ENCODE measurements at places on chromosomes 16 and 17.

DNA sequence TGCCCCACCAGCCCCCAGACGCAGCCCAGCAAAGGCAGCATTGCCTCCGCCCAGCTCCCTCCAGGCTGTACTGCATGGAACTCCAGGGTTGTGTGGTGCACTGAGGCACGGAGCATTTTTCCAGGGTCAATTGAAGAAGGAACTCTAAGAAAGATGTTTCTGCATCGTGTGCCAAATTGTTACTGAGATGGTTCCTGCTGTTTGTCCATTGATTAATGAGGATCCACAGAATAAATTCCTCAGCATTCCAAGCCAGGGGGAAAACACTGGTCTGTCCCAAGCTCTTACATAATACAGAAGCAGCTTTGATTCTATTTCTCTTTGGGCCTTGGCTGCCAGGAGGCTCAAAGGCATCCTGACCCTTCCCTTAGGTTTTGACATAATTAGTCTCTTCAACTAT, 80.9 kb downstream of the ZNF423 start:
- DNase-seq: no peak

- DNase-seq: no peak
Measured at GRCh38 chr17:19763416-19763815, 15.3 kb upstream of the ALDH3A1 start.

DNA sequence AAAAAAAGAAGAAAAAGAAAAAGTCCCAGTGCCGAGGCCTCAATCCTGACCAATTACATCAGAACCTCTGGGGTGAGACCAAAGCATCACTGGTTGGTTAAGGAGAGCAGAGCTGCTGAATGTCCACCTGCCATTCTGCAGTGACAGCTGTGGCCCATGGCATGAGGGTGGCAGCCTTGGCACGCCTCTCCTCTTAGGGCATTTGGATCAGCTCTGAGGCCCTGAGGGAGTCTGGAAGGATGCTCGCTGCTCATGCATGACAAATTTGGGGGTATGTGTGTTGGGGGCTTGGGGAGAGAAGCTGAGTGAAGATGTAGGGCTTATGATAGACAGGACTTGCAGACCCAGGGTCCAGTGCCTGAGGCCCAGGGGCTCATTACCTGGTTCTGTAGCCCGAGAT, 26.3 kb downstream of the MYLK3 start:
- no peak for DNase-seq

DNA sequence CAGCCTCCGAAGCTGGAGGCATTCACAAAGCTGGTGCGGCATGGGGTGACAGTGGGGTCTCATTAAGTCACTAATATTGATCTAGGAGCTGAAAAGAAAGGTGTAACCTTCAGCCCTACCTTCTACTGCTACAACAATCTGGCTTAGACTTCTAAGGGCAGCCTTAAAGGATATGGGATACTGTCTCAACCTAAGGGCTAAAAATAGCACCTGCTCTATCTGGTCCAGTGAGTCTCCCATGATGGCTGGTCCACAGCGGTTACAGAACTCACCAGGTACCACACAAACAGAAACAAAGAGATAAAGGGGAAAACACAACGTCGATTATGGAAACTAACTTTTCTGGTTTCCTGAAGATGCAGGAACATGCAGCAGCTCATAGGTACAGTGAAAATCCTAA, 115.8 kb downstream of the SMG6 start:
- DNase-seq: no peak

GRCh38 chr16:51565184-51565583, 414.1 kb upstream of the SALL1 start:
- DNase-seq: no peak

DNA sequence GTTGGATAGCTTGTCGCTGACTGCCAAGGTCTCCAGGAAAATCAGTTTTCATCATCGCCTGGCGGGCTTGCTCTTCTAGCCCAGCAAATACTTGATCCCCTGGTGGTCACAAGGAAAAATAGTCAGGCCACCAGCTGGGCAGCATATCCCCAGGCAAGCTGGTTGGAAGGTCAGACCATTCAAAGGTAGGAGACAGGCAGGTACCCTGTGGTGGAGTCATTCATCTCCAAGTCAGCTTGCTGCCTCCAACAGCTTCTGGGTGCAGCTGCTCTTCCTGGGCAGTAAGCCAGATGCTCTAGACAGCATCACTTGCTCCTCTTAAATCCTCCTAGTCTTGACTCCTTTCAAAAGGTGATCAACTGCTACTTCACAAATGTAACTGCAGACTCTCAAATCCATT, 16.0 kb downstream of the ZNF821 start:
- DNase-seq: no peak

DNA sequence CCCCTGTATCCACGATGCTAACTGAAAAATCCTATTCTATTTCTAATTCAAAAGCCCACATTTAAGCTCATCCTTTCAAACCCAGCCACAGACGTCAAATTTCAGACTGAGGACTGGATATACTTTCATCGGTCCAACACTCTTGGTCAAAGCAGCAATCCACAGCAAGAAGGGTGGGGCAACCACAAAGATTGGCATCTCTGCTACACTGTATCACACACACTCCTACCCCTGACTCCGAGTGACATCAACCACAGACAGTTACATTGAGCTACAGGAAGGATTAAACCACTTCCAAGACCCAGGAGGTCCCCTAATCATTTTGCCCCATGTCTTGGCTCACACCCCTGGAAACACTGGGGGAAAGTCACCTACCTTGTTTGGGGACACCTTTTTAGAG, 61.3 kb downstream of the GRIN2A start:
- no peak for DNase-seq

Measured in GDM1 (cell line).